Activated T-cell treated with anti-CD3 and anti-CD28 coated beads for 1 hour (primary cell): ENCODE measurements at places on chromosomes 2 and 18.

DNA sequence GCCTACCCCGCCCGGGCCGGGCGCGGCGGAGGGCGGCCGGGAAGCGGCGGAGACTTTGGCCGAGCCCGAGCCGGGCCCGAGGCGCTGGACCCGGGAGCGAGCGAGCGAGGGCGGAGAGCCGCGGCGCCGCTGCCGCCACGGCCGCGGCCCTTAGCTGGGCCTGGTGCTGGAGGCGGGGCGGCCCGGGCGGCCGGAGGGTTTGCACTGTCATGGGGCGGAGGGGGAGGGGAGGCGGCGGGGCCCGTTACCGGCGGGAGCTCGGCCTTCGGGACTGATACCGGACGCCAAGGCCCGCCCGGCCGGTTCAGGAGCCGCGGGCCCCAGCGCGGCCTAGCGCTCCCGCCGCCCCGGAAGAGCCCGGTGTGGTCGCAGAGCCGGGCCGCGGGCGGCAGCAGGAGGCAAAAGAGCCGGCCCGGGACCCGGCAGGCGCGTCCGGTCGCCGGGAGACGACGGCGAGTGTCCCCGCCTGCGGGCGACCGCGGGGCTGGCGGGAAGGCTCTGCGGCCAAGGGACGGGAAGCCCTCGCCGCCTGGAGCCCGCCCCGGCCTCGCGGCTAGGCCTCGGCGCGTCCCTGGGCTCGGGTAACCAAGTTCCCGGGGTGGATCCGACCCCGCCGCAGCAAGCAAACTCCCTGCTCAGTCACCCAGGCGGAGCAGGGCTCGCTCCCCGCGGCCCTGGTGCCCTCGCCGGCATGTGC is 697 bp downstream of the KCMF1 start:
- DNase-seq: peak; percentile 55

DNA sequence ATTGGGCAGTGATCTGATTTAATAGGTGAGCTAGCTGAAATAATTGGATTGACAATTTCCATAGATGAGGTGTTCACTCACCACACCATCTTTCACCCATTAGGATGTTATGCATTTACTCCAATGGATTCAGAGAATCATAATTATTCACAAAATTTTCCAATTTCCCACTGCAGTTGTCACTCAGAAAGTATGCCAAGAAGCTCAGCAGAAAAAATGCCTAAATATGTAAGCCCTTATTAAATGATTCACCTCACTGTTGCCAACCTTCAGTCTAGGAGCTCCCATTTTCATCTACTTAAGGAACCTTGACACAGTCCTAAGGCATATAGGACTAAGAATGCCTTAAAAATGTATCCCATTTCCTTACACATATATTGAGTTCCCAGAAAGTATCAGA is 94.3 kb downstream of the MBD2 start:
- no peak for DNase-seq

DNA sequence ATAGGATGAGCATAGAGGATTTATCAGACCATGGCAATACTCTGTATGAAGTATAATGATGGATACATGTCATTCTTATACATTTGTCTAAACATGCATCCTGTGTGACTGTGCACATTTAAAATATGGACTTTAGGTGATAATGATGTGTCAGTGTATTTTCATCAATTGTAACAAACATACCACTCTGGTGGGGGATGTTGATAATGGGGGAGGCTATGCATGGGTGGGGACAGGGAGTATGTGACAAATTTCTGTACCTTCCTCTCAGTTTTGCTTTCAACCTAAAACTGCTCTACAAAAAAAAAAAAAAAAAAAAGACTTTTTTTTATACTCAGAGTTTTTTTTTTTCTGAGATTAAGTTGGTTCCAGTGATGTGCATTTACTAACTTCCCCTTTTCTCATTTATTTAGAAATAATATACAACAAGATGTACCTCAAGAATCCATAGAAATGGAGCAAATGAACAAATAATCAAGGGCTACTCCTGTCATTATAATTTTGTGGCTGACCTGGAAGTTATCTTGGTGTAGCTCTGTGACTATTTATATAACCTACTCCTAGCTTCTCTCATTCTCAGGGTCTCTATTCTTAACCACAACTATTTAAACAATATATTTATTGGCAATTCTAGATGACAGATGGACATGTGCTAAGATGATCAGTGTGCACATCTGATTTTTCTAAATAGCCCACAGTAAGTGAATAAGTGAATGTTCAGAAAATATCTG is 108.9 kb upstream of the ITGA4 start:
- no peak for DNase-seq

- DNase-seq: no peak
Measured at GRCh38 chr2:27992787-27993401, 102.4 kb downstream of the BABAM2 start.

GRCh38 chr2:121142452-121142851 is 142.6 kb downstream of the TFCP2L1 start:
- DNase-seq: no peak

GRCh38 chr2:216316743-216317142 is 55.5 kb downstream of the MARCHF4 start:
- no peak for DNase-seq

DNA sequence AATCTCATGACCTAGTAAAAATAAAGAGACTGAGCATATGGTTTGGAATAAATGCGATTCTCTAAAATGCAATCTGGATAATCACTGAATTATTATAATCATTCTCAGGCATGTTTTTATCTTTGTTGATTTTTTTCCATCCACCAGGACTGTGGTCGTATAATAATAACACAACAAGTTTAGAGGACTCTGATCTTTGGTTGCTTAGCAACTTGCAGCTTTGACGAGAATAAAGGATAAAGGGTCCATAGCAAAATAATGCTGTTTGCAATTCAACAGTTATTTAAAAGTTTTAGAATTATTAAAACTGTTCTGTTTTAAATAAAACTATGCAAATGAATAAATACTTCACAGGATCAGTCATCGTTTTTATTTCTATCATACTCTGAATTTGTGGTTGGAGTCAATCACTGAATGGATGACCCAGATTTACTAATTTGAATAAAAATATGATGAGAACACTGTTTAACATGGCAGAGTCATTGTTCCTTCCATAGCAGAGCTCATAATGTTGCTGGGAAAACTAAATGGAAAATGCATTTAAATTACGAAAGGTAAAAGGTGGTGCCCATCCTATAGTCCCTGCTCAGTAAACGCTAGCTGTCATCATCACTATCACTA is 29.3 kb downstream of the DNER start:
- no peak for DNase-seq

DNA sequence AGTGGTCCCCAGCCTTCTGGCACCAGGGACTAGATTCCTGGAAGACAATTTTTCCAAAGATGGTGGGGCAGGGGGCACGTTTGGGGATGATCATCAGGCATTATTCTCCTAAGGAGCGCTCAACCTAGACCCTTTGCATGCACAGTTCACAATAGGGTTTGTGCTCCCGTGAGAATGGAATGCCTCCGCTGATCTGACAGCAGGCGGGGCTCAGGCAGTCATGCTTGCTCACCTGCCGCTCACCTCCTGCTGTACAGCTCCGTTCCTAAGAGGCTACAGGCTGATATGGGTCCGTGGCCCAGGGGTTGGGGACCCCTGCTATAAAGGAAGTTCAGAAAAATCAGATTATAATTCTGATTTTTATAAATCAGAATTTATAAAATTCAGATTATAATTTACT is 22.3 kb upstream of the TYMS start:
- DNase-seq: no peak

DNA sequence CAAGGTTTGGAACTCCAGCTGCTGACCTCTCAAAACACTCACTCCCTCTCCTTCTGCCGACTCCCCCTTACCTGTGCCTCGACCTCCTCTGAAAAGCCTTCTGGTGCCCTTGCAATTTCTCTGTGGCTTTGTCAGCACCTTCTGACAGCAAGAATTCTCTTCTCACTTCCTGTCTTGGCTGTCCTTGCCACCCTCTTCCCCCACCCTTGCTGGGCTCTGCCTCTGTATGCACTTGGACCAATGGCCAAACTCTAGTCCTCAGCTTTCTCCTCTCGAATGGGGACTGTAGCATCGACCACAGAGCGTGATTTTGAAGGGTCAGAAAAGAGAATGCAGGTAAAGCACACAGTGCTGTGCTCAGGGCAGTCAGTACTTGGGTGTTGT is 99.0 kb downstream of the HS1BP3 start:
- DNase-seq: no peak

DNA sequence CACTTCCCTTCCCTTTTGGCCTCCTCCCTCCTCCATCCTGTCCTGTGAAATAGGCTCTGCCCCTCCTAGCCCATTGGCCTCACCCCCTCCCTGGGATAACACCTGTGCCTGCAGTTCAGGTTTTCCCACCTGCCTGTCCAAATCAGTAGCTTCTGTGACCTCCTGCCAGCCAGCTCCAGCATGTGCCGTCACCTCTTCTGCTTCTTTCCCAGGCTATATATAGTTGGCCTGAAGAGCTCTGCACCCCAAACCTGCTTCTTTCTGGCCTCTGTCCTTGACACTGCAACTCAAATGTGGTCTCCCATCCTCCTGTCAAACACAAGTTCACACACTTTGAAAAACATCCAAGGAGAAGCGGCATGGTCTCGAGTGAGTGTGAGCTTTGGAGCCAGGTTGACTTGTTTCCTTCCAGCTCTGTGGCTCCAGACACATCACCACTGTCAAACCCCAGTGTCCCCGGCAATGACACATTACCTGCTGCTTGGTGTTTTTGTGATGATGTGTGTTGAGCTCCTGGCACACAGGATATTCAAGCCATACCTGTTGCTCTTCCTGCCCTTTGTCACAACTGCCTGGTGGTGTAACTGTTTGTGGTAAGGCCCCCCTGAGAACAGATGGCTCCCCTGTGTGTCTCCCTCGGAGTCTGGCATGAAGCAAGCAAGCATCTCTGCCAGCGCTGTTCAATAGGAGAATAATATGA is 143.6 kb upstream of the DAPL1 start:
- DNase-seq: no peak

GRCh38 chr2:207763303-207763917 is 6.3 kb downstream of the FZD5 start:
- no peak for DNase-seq

DNA sequence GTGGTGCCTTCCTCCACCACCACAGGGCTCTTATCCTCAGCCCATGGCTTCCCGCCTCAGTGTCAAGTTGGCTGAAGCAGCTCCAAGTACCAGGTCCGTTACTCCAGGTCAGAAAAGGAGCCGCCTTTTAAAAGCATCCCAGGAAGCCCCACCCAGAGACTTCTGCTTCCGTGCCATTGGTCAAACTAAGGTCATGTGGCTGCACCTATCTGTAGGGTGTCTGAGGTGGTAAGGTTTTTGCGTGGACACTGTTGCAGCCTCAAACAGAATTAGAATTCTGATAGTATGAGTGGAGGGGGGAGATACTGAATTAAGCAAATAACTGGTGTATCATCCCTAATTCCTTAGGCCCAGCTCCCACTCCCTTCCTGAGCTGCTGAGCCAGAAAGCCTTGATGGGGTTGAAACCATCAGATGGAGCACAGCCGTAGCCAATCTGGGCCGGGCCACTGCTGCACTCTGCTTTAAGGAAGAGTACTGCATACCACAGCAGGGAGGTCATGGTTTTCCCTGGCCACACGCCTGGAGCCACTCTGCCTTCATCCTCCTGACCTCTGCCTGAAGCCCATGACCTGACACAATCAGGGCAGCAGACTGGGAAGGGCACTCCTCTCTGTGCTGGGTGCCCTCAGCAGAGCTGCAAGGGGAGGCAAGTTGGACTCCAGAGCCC is 8.4 kb downstream of the TMEM247 start:
- DNase-seq: no peak

DNA sequence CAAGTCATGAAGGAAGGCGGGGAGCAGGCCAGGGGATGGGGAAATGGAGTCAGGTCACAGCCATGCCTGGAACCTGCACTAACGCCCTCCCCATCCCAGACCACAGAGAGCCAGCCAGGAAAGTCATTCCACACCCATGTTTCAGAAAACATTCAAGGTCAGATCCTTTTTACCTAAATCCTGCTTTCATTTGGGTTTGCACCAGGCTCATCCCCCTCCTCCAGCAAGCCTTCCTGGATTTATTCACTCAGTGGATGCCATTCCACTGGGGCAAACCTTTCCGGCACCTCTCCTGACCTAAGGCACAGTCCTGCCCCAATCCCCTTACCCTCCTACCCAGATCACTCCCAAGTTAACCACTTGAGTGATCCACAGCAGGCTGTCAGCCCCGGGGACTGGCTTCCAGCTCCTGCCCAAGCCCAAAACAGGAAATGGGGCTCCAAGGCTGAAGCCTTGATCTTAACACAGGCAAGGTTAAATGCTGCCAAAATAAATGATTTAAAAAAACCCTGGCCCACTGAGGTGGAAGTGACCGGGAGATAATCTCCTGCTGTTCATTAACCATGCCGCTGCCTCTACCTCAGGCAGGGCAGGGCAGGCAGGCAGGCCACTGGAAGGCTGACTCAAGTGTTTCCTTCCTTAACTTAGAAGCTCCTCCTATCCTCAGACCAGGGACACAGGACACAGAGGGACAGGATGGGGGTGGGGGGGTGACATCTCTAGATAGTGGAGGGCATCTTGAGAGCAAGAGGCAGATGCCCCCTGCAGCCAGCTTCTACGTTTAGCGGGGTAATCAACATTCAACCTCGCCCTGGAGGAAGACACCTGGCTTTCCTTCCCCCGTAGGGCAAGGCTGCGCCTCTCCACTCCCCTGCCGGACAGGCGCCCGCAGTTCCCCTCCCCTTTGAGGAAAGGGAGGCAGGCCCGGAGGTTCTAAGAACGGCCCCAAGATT is 1.4 kb downstream of the RAB11FIP5 start:
- DNase-seq: no peak

- no peak for DNase-seq
Measured at GRCh38 chr18:79563949-79564348, 115.7 kb upstream of the CTDP1 start.

GRCh38 chr2:8298783-8299182 is 383.1 kb upstream of the ID2 start:
- DNase-seq: no peak

GRCh38 chr2:125095826-125096225 is 1070.7 kb downstream of the CNTNAP5 start:
- no peak for DNase-seq

GRCh38 chr18:61203151-61203550 is 130.1 kb upstream of the CDH20 start:
- no peak for DNase-seq

DNA sequence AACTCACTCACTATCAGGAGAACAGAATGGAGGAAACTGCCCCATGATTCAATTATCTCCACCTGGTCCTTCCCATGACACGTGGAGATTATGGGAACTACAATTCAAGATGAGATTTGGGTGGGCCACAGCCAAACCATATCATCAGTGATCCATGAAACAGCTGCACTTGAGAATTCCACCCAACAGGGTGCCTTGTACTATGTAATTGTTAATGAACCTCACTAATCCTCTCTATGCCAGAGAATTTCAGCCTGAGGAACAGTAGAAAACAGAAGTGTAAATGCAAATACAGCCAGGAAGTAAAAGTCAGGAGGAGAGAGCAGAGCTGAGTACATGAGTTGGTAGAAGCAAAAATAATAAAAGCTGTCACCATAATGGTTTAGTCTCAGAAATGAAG is 261.4 kb downstream of the EPHA4 start:
- DNase-seq: no peak

DNA sequence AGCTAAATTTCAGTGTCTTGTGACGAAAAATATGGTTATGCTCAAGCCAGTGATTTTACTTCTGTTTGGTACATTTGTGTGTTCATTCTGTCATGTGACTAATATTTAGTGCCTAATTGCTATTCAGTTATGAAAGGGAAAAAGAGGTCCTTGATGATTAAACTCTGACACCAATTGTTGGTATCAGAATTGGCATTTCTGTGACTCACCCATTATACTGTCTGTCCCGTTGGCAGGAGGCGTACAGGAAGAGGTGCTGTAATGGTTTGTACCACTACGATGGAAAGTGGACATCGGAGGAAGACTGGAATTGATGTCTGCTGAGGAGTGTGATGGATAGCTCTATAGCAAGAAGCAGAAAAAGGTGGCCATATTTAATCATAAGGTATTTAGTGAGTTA is 310.4 kb upstream of the CCDC68 start:
- no peak for DNase-seq

- DNase-seq: no peak
Measured at GRCh38 chr2:95359501-95359930, 43.0 kb upstream of the FAHD2A start.
